ENCODE measurements at places on chromosomes 7 and 10.
A peak's percentile ranks its signal among the peaks of the same experiment; 100 is the strongest.

DNA sequence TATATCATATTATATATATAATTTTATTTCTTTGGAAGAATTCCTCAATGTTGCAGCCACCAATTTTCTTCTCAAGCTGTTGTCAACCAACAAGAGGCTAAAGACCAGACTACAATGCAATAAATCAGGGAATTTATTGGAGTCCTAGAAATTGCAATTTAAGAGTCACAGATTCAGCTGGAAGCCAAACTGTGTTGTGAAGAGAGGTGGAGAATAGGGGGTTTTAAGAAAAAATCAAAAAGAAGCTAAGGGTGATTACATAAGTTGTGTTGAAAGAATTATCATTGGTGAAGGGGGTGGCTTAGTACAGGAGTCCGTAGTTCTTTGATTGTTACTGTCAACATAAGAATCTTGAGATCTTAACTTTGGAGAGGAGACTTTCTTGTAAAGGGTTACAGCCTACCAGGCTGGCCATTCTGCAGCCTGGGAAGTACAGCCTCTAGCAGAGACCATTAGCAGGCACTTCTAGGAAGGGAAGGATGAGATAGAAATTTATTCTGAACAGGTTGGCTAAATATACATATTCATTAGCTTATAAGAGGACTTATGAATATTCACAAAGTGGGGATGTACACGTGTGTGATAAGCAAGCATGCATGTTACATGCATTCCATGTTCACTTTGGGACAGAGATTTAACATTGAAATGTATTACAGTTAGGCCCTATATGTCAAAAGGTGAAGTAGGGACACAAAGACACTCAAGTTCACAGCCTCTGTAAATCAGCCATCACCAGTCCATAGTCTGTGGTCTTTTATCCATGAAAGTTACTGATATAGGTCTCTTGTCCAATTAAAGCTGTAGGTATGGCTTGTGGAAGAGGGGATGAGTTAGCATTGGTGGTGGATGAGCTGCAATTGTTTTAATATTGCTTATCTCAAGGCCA is 8.3 kb upstream of the TMEM168 start:
- no peak for DNase-seq

DNA sequence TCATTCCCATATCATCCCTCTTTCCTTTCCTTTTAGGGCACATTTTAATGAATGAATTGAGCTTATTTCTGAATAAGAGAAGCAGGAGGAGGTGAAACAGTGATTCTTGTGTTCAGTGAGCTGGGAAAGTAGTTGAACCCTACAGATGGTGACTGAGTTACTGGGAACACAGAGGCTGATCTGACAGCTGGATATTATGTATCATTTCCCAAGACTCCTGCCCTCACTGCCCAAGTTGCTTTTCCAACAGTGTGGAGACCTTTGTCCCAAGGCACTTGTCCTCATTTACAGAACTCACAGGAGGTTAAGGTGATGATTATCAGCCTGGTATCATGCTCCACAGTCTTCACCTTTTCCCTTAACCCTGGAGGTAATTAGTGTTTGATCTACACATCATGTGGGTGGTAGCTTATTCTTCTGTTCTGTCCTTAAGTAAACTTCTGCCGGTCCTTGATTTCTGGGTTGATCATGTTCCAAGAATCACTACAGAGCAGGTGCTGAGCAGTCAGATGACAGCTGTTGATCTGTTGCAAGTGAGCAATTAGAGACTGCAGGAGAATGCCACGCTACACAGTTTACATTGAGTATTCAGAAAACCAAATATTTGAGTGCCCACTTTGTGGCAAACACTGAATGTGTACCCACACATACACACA is 2.6 kb downstream of the PRLHR start:
- DNase-seq, result no peak

DNA sequence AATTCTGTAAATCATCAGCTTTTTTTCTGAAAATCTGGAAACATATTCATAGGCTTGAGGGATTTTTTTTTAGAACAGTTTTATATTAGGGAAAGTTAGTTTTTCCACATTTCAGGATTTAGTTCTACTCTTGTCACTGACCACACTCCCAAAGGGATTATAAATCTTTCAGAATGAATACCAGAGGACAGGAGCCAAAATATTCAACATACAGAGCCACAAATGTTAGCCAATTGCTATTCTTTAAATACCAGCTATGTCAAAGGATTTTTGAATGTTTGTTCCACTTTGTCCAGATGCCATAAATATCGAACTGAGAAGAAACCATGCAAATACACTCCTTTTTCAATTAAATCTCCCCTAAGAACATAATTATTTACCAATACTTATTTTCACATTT is 50.7 kb downstream of the ODAD2 start:
- no peak for DNase-seq

DNA sequence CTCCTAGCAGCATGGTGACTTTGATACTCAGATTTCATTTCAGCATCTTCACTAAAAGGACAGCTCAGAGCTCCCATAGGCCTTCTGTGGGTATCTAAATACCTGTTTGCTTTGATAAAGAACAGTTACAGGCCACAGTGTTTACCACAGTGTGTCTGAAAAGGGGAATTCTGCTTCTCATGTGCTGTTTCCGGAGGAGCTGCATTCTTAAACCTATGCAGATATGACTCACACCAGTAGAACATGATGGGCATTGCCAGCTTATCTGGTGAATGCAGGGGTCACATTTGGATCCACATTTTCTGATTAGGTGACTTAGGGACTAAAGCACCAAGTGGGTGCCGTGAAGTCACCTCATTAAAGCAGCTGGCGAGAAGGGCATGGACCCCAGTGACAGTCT is 52.6 kb downstream of the TRRAP start:
- peak; percentile 6 for DNase-seq

GRCh38 chr10:104441329-104442000 is 87.8 kb downstream of the CFAP58 start:
- DNase-seq, result no peak

DNA sequence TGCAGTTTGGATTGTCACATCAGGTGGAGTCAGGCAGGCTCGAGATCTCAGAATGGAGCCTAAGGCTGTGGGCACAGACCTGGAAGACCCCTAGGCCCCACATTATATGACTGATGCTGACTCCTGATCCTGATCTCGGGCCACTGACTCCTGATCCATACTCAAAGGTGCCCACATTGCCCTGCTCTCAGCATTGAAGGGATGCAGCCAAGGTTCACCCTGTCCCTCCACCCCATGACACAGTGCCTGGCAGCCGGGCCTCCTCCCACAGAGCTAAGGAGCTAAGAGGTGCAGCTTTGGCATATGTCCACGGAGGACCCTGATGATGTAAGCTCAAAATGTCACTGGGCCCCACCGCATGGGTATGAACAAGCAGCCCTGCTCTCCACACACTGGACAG is 36.6 kb downstream of the TCERG1L start:
- DNase-seq, result no peak

DNA sequence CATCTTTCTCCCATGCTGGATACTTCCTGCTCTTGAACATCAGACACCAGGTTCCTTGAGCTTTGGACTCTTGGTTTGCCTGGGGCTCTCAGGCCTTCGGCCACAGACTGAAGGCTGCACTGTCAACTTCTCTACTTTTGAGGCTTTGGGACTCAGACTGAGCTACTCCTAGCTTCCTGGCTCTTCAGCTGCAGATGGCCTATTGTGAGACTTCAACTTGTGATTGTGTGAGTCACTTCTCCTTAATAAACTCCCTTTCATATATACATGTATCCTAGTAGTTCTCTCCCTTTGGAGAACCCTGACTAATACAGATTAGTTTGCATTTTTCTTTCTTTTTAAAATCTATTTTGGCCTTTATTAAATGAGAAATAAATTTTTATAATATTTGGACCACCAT is 276.2 kb upstream of the SEMA3C start:
- no peak for DNase-seq

DNA sequence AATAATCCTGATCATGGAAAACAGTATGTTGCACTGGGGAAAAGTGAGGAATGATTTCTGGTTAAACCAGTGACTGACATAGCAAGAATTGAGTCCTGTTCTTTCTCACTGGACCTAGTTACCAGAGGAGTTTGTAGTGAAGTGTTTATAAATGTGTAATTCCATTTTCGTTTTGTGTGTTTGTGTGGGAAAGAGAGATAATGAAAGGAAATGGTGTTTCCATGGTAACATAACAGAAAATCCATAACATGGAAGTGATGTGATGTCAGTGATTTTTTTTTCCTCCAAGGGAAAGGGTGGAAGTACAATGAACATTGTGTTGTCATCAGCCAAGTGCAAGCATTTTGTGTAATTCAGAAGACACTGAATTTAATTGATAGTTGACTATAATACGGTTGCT is 283.9 kb downstream of the PLXDC2 start:
- DNase-seq, result no peak

- DNase-seq, result no peak
These were observed at the start of gene RELN for GRCh38 chr7:103989200-103989784. RELN (minus strand) TSS chr7:103989658; CDS start chr7:103989356, 302 bp downstream.

- DNase-seq, result no peak
These were observed 13.4 kb downstream of the HPS1 start for GRCh38 chr10:98433371-98433770.

DNA sequence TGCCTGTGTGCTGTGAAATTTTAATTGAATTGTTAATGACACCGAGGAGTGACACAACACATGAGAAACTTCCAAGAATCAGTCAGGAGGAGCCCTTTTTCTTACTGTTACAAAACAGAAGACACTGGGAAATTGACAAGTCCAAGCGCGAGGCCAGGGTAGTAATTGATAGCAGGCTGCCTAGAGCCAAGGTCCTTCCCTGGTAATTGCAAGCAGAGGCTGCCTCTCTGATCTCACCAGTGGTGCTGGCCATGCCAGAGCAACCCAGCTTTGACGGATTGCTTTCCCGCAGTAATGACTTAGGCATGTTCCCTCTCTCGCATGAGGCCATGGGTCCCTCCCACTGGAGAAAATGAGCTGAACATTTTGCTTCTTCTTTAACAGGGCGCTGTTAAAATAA is 111.5 kb downstream of the LRMDA start:
- DNase-seq, result no peak

DNA sequence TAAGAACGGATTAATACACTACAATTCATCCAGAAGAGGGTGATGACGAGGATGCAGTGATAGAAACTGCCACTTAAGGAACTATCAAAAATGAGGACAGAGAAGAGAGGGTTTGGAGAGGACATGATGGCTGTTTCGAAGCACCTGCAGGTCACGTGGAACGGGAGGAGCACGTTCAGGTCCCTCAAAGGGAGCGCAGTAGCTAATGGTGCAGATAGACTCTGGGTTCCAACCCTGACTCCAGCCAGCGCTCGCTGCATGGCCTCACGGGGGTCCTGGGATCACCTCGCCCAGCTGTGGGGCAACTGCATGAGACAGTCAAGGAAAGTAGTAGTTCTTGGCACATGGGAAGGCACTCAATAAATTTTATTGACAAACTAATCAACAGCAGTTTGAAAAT is 208.6 kb upstream of the RNF32 start:
- DNase-seq, result no peak

- no peak for DNase-seq
These were observed 4.6 kb downstream of the TLL2 start for GRCh38 chr10:96509017-96509641.

DNA sequence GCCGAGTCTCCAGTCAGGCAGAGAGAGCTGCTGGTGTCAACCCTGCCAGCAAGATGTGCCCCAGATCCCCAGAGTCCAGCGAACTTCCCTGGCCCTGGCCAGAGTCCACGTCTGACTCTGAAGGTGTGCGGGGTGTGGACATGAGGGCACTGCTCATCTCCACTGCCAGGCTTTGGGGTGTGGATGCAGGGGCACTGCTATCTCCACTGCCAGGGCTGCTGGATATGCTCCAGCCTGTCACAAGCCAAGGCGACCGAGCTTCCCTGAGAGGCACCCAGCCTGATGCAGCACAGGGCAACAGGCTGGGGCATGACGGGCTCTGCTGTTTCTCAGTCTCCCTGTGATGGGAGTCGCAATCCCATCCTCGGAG is 596.8 kb downstream of the PTPRN2 start:
- no peak for DNase-seq

DNA sequence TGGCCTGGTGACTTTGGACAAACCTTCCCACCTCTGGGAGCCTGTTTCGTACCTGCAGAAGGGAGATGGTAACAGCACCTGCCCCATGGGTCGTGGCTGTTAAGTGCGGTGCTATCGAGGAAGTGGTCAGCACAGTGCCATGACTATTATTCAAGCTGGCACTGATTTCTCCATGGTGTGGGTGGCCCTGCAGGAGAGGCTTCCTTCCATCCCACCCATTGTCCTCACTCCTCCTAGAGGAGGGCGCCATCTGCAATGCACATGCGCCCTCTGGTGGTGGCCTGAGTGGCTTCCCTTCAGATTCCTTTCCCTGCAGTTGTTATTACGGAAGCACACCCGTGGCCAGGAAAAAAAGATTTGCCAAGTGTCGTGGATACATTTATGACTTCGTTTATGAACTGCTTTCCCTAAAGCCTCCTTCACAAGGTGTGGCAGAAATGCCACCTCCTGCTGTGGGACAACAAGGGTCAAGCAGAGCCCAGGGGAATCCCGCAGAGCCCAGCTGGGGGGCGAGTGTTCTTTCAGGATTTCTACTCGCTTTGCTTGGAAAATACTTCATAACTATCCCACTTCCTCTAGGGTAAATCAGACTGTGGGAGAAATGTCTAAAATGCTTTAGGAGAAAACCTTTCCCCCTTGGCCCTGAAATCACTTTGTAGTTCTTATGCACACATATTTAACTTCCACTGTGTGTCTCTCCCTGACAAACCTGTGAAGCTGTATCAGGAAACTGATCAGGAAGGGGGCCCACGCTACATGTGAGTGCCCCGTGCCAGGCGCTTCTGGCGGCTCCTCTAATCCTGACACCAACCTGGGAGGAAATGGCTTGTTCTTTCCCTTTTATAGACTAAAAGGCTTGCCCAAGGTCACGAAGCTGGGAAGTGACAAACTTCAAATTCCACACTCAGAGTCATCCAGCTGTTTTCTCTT is 98.0 kb upstream of the ANLN start:
- DNase-seq, result peak; percentile 34

DNA sequence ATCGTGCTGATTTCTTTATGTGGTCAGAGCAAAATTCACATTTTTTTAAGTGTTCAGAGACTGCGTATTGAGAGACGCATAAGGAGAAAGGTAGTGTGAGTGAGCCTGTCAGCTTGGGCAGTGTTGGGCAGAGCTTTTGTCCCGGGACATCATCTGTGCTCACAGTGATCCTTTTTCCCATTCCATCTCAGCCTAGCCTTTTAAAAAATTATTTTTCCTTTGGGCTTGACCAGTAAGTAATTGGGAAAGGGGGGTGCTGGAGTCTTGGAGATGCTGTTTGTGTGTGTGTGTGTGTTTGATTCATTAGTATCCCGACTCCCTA is 1.5 kb downstream of the NRF1 start:
- DNase-seq, result no peak

- no peak for DNase-seq
These were observed 512.2 kb downstream of the SORCS1 start for GRCh38 chr10:106652279-106652678.

- DNase-seq, result no peak
These were observed 899.1 kb upstream of the AUTS2 start for GRCh38 chr7:68699090-68699711.

All from T-cell (primary cell).